ENCODE measurements at places on chromosomes 1 and 21. TPM values are rescaled to one million over a fixed set of nuclear protein-coding genes. Genes with fewer than 3 reads are reported as not detected.
A peak's percentile ranks its signal among the peaks of the same experiment; 100 is the strongest.

- DNase-seq, result no peak
These were observed 618 bp downstream of the ETS2 start for GRCh38 chr21:38806153-38806941.

DNA sequence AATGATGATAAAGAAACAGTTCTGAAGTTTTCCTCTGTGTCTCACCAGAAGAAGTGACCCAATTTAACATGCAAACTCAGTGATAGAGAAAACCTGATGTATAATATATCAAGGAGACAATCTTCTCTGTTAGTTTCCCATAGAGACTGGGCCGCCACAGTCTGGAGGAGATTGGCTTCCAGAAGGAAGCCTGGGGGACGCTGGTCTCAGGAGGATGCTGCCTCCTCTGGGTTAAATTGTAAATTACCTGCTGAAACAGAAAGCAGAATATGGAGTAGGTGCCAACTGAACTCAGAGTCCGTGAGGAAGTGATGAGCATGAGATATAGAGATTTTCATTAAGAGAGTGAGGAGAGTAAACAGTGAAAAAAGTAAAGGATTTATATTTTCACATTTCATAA, 15.8 kb downstream of the OR14I1 start:
- no peak for DNase-seq

GRCh38 chr1:49052102-49052501, 275.4 kb upstream of the BEND5 start:
- no peak for DNase-seq

Gene APOBEC4
- total RNA-seq, result not detected

Gene SPRR2A
- not detected for total RNA-seq

- DNase-seq, result no peak
These were observed 46.0 kb downstream of the TRAPPC10 start for GRCh38 chr21:44057960-44058651.

Gene CYP4X1
- total RNA-seq, result under 0.01 TPM

Gene DIRAS3
- total RNA-seq, result not detected

GRCh38 chr1:66954208-66954607, 29.4 kb downstream of the MIER1 start:
- no peak for DNase-seq

- DNase-seq, result peak; percentile 71
These were observed 3.5 kb upstream of the COA6 start for GRCh38 chr1:234369784-234370183.

GRCh38 chr1:231099996-231100767, 60.1 kb upstream of the FAM89A start:
- no peak for DNase-seq

DNA sequence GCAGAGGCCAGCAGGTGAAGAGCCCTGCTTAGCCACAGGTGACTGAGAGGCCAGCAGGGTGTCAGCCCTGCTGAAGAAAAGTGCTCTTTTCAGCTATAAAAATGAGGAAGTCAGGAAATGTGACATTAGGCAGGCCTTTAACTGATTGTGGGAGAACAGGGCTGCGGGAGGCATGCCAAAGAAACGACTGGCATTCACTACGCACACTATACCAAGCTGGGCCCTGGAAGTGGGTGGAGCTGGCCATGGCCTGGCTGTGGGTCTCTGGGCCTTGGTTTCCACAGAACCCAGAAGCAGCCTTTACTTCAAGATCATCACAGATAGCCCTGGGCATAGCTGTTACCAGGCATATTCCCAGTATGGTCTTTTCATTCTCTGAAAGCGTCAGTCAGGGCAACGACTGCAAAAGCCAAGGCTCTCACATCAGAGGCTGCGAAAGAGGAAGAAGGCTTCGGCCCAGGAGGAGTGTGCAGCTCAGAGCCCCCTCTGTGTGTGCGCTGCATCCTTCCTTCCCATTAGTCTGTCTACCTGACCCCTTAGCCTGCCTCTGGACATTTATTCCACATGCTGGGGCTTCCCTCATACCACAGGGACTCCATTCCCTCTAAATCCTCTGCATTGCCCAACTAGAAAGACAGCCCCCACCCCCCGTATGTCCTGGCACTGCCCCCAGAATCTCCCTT, 14.3 kb downstream of the SLC2A1 start:
- DNase-seq, result no peak

Gene FHAD1
- not detected for total RNA-seq

Gene REG4
- total RNA-seq, result not detected

- peak; percentile 14 for DNase-seq
These were observed 171.4 kb downstream of the CAMTA1 start for GRCh38 chr1:6956488-6957159.

DNA sequence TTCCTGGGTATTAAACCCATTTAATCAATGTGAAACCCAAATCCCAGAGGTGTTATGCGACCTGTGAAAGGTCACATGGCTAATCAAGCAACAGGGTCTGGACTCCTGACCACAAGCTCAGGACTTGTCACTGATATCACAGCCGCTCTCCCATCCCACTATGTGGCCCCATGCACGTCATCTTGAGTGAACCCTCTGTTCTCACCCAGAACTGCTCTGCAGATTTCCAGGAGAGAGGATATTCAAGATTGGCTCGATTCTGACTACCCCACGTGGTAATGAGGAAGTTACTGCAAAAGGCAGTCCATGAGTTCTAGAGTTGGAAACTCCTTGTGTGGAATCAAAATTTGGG, 173.5 kb upstream of the ETV3 start:
- DNase-seq, result no peak

Gene MROH7
- not detected for total RNA-seq

GRCh38 chr1:201353186-201353940, 24.1 kb downstream of the TNNT2 start:
- DNase-seq, result no peak

Gene AK5
- 0.61 TPM for total RNA-seq

- peak; percentile 95 for DNase-seq
These were observed 41.7 kb upstream of the ZNF326 start for GRCh38 chr1:89953131-89953626.

Gene FAM151A
- total RNA-seq, result not detected

- DNase-seq, result no peak
These were observed 112.5 kb upstream of the RAB4A start for GRCh38 chr1:229158341-229158921.

Gene CCT3
- 345 TPM for total RNA-seq

- peak; percentile 43 for DNase-seq
These were observed 92.6 kb downstream of the ZNF281 start for GRCh38 chr1:200317236-200317635.

Gene OR2T35
- total RNA-seq, result not detected

Gene LIN28A
- not detected for total RNA-seq

Gene FAM72C
- total RNA-seq, result 1.7 TPM

GRCh38 chr1:116067566-116067890, 43.7 kb upstream of the MAB21L3 start:
- DNase-seq, result peak; percentile 23

- DNase-seq, result no peak
These were observed 83.1 kb upstream of the S1PR1 start for GRCh38 chr1:101153692-101154091.

DNA sequence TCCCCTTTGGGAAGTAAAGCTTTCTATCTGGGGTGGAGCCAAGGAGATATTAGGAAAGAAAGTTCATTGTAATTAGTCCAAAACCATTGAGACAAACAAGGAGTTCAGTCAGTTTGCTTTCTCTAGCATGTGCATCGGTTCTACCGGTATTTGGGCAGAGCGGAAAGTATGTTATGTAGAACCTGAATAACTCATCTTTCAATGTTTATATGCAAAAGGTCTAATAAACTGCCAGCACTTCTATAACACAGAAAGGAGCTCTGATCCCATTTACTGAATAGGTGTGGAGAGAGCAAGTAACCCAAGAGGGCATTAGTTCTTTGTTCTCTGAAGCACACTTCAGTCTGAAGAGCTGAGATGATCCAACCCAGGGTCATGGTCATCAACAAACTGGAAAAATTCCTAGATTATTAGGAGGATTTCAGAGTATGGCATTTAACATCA, 3.5 kb downstream of the TGFB2 start:
- peak; percentile 27 for DNase-seq

DNA sequence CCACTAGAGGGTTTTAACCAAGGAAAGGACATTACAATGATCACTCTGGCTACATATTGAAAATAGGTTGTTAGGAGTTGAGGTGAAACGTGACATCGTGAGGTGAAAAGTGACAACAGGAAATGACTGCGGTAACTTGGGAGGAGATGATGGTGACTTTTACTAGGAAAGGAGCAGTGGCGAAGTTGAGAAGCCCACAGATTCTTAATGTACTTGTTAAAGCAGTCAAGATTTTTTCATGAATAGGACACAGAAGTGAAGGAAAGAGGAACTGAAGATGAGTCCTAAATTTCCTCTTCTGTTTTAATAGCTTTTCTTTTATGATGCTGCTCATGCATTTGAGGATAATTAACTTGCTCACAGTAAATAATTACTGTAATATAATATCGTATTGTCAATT, 59.5 kb downstream of the OMA1 start:
- DNase-seq, result no peak

DNA sequence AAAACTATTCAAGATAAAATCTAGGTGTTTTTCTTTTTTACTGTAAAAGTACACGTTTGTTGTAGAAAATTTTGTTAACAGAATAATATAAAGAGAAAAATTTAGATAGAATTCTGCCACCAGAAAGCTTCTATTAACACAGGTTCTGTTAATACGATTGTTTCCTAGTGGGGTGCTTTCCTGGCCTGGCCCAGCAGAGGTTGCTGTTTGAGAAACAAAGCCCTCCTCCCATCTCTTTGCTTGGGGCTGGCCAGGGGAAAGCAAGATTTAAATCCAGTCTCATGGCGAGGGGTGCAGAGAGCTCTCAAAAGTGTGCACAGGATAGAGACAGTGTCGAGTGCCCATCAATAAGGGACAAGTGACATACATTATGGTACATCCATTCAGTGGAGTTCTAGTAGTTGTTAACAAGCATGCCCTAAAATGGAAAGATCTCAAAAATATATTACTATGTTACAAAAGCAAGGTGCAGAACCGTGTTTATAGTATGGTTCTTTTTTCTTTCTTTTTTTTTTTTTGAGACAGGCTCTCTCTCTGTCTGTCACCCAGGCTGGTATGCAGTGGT, 14.6 kb upstream of the ACBD3 start:
- DNase-seq, result no peak

DNA sequence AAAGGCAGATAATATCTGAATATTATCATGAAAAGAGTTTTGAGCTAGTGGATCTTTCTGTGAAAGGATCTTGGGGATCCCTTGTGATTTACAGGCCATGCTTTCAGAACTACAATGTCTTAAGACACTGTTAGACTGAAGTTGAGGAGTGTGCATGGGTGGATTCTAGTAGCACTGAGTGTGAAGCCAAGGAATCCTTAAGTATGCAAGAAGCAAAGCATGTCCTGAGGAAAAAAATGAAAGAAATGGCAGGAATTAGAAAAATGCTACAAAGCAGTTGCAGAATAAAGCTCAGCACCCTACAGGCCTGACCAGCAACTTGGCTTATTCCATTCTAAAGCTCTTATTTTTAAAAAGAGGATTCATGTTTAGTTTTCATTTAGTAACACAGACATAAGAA, 11.9 kb downstream of the STX6 start:
- no peak for DNase-seq

DNA sequence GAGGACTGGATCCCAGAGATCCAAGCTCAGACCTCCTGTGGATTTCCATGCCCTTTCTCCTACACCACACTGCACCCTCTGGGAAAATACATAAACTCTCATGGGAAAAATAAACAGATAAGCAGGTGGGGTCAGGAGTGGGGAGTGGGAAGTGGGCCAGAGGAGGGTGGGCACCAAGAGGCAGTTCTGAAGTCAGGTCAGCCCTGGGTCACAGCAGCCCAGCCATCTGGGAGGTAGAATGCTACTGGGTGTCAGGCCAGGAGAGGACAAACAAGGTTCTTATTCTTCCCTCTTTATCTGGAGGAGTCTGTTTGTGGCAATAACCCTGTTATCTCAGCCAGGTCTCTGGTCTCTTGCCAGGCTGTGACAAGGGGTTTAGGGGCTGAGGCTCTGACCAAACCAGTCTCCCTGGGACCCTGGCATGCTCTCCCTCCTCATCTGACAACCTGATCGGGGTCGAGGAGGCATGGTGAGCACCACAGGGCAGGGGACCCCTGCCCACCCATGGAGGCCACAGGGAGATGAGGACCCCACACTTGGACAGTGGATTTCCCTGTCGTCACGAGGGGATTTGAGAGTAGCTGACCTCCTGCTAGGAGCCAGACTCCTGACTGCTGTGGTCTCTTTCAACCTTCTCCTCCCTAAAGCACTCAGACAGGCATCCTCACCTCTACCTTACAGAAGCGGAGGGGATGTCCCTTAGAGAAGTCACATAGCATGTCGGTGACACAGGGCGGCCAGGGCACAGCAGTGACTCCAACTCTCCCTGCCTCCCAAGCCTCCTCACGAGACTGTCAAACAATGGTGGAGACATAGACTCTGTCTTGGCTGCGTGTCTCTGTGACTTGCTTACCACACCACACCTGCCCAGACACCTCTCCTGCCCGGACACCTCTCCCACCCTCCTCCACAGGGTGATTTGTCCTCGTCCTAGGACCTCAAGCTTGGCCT, 51.3 kb upstream of the IFFO2 start:
- DNase-seq, result no peak

- DNase-seq, result no peak
These were observed 266.1 kb upstream of the NRIP1 start for GRCh38 chr21:15330872-15331271.

- DNase-seq, result no peak
These were observed 199.4 kb downstream of the LYPLAL1 start for GRCh38 chr1:219372916-219373615.

GRCh38 chr1:160357286-160358002, 9.4 kb upstream of the NHLH1 start:
- DNase-seq, result no peak

Gene RNF223
- total RNA-seq, result 0.17 TPM

GRCh38 chr1:104807590-104807989, 1057.9 kb downstream of the AMY1C start:
- no peak for DNase-seq

GRCh38 chr1:225835856-225836255, 25.9 kb downstream of the EPHX1 start:
- DNase-seq, result no peak

DNA sequence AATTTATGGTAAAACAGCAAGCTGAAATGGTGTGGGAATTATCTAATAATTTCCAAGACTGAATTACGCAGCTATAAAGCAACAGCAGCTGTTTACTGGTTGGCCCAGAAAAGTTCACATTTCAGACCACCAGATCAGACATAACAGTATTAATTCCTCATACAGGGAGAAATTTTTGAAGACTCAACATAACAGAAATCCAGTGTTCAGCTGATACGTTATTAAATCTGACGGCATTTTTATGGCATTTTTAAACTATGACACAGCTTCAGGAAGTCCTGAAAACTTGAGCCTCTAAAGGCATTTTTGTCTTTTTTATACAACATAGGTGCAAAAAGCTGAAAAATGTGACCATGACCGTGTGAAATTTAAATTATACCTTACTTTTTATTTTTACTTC, 91.2 kb downstream of the APP start:
- DNase-seq, result no peak

Gene FAM3B
- not detected for total RNA-seq

Gene MAN1A2
- 23.8 TPM for total RNA-seq

- DNase-seq, result no peak
These were observed 2.1 kb upstream of the ATXN7L2 start for GRCh38 chr1:109481646-109482045.

Gene VSIG8
- total RNA-seq, result not detected

Gene XPR1
- 109 TPM for total RNA-seq

All from mammary epithelial cell (primary cell).